PC-3 (cell line): ENCODE measurements at places on chromosomes 12 and 14. TPM values are rescaled to one million over a fixed set of nuclear protein-coding genes. Genes with fewer than 3 reads are reported as not detected.

DNA sequence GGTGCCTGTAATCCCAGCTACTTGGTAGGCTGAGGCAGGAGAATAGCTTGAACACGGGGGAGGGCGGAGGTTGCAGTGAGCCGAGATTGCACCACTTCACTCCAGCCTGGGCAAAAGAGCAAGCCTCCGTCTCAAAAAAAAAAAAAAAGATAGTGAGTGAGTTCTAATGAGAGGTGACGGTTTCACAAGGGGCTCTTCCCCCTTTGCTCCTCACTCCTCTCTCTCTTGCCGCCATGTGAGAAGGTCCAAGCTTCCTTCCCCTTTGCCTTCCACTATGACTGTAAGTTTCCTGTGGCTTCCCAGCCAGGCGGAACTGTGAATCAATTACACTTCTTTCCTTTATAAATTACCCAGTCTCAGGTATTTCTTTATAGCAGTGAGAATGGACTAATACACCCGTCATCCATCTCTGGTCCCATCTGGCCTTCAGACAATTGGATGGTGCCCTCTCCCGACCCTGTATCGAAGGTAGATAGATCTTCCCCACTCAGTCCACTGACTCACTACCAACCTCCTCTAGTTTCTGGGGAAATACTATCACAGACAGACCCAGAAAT, 27.0 kb upstream of the RCOR1 start:
- DNase-seq = no peak

DNA sequence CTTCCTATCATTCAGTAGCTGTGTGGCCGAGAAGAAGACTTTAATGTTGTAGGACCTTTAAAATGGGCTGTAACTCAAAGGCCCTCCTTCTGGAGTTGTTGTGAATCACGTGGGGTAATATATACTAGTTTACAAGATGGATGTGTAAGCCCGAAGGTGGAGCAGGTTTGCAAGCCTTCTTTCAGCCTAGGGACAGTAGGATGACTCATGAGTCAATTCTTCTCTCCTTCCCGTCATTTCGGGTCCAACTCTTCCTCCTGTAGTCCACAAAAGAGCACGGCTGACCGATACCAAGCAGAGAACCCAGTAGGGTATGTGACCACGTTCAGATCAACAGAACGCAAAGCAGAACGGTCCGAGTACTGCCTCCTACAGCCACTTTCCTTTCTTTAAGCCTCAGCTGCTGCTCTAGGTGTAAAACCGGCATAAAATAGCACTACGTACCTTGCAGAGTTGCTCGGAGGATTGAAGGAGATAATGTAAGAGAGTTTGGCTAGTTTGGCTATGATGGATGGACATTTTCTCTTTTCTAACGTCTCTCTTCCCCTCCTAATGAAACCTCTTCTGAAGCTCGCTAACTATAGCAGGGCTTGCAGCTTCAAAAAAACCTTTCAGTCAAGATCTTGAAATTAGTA, 1.3 kb upstream of the RASSF3 start:
- H3K27me3 ChIP-seq = no peaks in the 10 kb centered on the region
- DNase-seq = peak; percentile 86
- H3K27ac ChIP-seq = peak overlapping the region; percentile 78
- peaks cover 10% of the 10 kb centered on the region; the same call in 1 of the 2 replicates for H3K4me1 ChIP-seq

DNA sequence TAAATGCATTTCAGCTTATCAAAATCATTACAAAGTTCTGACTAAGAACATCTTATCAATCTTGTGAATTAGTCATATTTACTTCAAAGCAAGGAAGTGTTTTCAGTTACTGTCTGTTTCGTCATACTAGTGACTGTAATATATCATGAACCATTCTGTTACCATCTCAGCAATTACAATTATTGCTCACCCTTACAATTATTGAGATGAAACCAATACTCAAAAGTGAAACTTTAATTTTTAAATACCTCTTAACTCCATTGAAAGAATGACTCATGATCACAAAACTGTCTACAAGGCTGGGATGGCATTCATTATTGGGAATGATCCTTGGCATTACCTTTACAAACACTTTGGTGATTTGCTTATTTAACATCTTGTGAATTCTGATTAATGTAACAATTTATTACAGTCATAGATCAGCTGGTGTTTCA, 90.3 kb downstream of the RPS6KA5 start:
- no peaks in the 10 kb centered on the region for H3K36me3 ChIP-seq
- H3K4me3 ChIP-seq = no peak overlapping the region
- no peaks in the 10 kb centered on the region for H3K27me3 ChIP-seq
- 0 out of 2 replicates have a peak, but pooled peaks cover 5% of the 10 kb centered on the region for H3K4me1 ChIP-seq
- H3K27ac ChIP-seq = no peak overlapping the region

- H3K36me3 ChIP-seq = no peaks in the 10 kb centered on the region
- H3K27ac ChIP-seq = no peak overlapping the region
- H3K4me3 ChIP-seq = no peak overlapping the region
- no peak for DNase-seq
- H3K27me3 ChIP-seq = no peaks in the 10 kb centered on the region
- H3K4me1 ChIP-seq = no peaks in the 10 kb centered on the region
Measured at GRCh38 chr14:78737116-78737515, 566.9 kb downstream of the NRXN3 start.

DNA sequence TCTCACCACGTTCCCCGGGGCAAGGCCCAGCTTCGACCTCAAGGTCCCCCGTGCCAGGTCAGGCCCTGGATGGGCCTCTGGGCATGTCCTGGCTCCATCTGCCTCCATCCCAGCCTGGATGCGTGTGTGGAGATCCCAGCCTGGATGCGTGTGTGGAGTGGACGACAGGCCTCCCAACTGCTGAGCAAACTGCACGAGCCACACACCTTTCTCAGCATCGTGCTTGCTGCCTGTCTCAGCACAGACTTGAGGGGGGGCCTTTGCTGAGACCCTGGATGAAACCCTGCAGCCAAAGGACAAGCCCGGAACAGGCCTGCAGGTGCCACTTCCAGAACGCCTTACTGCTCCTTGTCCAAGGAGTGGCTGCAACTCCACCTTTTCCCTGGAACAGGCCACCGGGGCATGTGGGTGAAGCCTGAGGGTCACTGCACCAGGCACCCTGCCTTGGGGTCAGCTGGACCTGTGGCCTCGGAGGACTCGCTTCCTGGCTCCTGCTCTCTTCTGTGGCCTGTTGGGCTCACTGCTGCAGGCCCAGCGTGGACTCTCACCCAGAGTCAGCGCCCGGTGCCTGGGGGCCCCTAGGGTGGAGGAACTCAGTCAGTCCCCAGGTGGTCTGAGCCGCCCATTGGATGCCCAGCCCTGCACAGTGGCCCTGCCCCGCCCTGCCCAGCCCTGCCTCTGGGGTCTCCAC, 176.0 kb downstream of the KIF26A start:
- H3K4me3 ChIP-seq = no peak overlapping the region
- DNase-seq = no peak
- peaks cover 44% of the 10 kb centered on the region for H3K27me3 ChIP-seq
- H3K4me1 ChIP-seq = no peaks in the 10 kb centered on the region
- H3K36me3 ChIP-seq = no peaks in the 10 kb centered on the region
- no peak overlapping the region for H3K27ac ChIP-seq

- no peak overlapping the region for H3K27ac ChIP-seq
- no peaks in the 10 kb centered on the region for H3K27me3 ChIP-seq
- no peak for DNase-seq
- no peaks in the 10 kb centered on the region for H3K4me1 ChIP-seq
- no peak overlapping the region for H3K4me3 ChIP-seq
Measured at GRCh38 chr14:61240206-61240605, 40.9 kb downstream of the TMEM30B start.

The LHX5 gene
- total RNA-seq = 0.23 and 0.26 TPM in 2 replicates

The CBLN3 gene
- total RNA-seq = 2.9 and 3.4 TPM in 2 replicates

The PFKM gene
- total RNA-seq = 62.2 and 80.8 TPM in 2 replicates

The GLT8D2 gene
- 1.6 TPM in 2 replicates for total RNA-seq
